ENCODE measurements at places on chromosomes 12 and 14.

GRCh38 chr12:94175763-94176668, 27.6 kb downstream of the PLXNC1 start:
- DNase-seq = no peak

- DNase-seq = no peak
Observed at GRCh38 chr12:28807535-28807934, 341.5 kb upstream of the FAR2 start.

DNA sequence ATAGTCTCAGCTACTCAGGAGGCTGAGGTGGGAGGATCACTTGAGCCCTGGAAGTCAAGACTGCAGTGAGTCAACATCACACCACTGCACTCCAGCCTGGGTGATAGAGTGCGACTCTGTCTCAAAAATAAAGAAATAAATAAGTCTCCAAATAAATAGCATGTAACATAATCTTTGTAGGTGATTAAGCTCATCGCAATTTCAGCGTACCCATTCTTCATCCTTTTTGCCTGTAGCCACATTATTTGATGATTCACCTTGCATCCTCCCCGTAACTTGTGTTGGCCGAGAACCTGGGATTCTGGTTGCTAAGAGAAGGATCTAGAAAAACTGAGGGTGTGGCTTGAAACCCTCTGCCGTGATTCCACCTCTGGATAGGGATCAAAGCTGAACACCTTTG, 115.1 kb downstream of the GALC start:
- DNase-seq = no peak

- no peak for DNase-seq
Observed at GRCh38 chr12:92080911-92081285, 64.7 kb downstream of the BTG1 start.

GRCh38 chr12:25929142-25929541, 29.3 kb upstream of the RASSF8 start:
- no peak for DNase-seq

GRCh38 chr12:12947902-12948301, 4.1 kb downstream of the GPRC5D start:
- no peak for DNase-seq
